ENCODE measurements at places on chromosomes 16 and 17.

- DNase-seq, result no peak
These were observed at the start of gene ZNF768 for GRCh38 chr16:30526137-30526822. Gene ZNF768, minus strand, starts transcription at chr16:30526566. Its CDS starts 153 bp downstream, at chr16:30526413.

GRCh38 chr17:20218272-20218671, 209.1 kb downstream of the SPECC1 start:
- DNase-seq, result no peak

DNA sequence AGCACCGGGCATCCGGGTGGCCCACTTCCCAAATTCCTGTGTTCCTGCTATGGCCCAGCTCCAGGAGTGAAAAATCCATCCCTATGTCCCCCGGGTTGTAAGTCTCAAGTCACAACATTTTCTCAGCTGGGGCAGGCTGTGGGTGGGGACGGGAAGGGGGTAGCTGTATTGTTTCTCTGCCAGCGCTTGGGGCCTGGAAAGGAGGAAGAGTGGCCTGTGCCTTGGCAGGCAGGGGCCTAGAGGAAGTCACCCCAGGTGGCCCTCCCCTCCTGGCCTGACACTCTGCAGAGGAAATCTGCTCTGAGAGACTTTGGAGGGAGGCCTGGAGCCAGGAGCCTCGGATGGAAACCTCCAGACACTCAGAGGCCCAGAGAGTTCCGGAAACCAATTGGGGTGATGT, 10.6 kb upstream of the SCN4A start:
- DNase-seq, result no peak

DNA sequence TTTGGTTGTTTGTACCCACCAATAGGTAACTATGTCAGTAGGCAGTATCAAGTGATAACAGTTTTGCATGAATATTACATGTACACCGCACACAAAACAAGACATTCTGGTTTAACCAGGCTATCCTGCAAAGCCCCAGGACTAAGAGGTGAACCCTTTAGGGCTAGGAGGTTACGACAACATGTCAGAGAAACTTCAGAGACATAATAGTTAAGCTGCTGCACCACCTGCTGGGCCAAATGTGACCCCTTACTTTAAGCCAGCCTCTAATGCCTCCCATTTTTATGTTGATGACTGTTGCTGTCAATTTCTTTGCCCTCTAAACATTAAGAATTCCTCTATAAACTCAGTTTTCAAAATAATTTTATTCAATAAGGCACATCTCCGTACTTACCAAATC, 15.4 kb downstream of the SRP68 start:
- no peak for DNase-seq

- no peak for DNase-seq
These were observed 18.5 kb downstream of the GTF3C1 start for GRCh38 chr16:27531186-27531585.

DNA sequence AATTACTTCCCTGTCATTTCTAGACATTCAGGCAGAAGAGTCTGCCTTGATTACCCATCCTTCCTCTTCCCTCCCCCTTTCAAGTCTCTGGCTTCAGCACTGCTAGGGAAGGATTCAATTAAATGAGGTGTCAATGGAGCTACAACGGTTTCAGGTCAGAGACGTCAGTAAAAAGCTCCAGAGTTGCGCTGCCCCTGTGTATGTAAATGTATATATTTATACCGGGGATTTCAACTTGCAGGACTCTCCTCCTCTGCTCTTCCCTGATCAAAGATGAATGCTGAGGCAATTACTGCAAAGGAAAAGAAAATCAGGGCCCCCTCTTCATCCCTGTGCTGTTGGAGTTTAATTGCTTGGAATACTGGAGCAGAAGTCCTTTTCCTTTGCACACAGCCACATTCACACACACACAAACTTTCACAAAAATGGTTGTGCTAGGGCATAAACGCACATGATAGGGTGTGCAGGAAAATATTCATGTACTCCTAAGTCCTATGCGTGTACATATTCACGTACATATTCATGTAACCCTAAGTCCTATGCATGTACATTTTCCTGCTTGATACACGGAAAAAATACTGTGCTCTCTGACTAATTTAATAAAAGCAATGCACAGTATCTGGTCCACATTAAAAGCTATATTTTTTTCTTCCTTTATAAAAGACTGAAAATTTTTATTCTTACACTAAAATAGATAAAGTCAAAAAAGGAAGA, 129.7 kb upstream of the PMFBP1 start:
- DNase-seq, result no peak

- DNase-seq, result no peak
These were observed 15.5 kb upstream of the RBFOX3 start for GRCh38 chr17:79626156-79626890.

DNA sequence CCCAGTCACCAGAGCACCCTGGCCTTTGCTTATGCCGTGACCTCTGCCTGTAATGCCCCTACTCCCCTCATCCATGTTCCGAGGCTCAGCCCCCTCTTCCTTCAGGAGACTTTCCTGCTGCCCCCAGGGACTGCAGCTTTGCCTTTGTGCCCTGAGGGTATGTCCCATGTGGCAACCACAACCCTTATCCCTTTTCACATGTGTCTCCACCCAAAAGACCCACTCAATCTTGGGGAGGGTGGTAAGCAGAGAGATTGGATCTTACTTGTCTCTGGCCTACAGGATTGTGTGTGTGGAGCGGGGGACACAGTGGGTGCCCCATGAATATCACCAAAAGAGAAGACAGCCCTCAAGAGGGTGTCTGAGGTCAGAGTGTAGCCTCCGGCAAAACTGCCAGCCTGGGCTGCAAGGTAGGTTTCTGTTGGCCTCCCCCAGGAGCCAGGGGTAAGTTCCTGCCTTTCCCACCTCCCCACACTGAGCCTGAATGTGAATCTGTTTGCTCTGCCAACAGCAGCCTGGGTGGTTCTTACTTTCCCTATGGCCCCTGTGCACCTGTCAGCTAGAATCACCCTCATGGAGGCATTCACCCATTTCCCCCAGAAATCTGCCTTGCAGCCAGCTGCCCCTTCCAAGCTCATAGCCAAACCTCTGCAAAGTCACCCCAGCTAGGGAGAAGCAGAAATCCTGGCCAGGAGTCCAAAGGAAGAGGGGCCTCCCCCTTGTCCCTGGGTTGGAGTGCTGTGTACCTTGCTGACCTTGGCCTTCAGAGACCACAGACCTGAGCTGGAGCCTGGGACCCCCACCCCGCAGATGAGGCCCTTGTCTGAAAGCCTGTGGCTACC, 11.5 kb upstream of the C17orf113 start:
- DNase-seq, result no peak

DNA sequence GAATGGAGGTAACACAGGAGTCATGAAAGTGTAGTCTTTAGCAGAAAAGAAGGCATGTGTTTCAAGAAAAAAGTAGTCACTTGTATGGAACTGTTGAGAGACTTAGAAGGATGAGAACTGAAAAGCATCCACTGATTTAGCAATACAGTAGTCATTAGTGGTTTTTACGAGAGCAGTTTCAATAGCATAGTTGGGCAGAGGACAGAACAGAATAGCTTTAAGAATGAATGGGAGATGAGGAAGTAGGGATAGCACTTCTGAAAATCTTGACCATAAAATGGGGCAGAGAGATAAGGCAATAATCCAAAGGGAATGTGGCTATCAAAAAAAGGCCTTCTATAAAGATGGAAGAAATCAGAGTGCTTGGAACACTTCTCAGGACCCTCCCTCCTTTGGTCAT, 64.8 kb upstream of the C17orf78 start:
- DNase-seq, result no peak

GRCh38 chr16:8887431-8887765, 5.2 kb downstream of the LITAFD start:
- no peak for DNase-seq

DNA sequence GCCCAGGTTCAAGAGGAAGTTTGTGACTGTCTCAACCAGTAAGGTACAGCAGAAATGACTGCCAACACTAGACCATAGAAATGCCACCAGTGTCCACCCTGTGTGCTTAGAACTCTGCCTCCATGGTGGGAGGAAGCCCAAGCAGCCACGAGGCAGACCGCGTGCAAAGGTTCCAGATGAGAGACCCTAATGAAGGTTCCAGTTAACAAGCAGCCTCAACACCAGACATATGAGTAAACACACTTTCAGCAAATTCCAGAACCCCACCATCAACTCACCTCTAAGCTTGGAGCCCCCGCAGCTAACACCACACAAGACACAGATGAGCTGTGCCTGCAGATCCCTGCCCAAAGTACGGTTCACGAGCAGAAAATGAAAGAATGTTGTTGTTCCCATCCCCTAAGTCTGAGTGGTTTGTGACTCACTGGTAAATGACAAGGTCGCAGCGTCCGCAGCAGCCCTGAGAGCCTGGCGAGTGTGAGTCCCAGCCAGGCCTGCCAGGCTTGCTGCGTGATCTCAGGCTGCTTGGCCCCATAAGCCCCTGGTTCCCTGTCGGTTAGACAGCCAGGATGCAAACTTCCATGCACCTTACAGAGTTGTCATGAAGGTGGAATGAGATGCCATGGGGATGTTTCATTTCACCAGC, 193.7 kb downstream of the C16orf95 start:
- DNase-seq, result no peak

DNA sequence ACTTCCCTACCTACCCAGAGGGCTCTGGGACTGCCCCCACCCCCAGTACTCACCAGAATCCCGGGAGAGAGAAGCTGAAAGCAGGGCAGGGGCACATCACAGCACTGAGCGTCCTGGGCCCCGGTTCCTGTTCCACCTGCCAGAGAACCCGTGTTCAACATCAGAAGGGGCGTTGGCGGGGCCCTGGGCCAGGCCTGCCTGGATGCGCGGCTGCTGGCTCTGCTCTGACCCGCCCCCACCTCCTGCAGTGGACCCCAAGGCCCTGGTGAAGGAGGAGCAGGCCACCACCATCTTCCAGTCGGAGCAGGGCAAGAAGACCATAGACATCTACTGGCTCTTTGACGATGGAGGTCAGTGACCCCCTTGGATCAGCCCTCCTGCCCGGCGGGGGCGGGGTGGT, 27.7 kb downstream of the SLC12A3 start:
- DNase-seq, result no peak

DNA sequence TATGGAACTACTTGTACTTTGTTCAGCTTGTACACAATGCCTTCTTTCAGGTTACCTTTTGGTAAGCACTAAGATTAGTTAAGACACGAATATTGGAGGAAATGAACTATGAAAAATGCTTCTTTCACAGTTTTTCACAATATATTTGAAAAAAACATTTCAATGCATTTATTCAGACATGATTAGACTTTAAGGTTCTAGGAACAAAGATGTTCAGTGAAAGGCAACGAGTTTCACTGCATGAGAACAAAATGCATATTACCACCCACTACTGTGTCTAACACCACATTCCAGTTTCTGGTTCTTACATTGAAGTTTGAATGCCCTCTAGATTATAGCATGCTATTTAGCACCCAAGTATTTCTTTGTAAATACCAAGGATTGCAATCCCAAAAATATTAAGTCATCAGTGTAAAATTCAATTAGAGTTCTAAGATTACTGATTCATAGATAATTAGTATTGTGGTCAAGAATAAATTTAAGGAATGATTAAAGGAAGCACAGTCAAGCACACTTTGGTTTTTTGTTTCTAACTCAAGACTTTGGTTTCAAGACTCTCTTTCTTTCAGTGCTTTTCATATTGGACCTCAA, 261.7 kb downstream of the CEP112 start:
- DNase-seq, result peak; percentile 21

DNA sequence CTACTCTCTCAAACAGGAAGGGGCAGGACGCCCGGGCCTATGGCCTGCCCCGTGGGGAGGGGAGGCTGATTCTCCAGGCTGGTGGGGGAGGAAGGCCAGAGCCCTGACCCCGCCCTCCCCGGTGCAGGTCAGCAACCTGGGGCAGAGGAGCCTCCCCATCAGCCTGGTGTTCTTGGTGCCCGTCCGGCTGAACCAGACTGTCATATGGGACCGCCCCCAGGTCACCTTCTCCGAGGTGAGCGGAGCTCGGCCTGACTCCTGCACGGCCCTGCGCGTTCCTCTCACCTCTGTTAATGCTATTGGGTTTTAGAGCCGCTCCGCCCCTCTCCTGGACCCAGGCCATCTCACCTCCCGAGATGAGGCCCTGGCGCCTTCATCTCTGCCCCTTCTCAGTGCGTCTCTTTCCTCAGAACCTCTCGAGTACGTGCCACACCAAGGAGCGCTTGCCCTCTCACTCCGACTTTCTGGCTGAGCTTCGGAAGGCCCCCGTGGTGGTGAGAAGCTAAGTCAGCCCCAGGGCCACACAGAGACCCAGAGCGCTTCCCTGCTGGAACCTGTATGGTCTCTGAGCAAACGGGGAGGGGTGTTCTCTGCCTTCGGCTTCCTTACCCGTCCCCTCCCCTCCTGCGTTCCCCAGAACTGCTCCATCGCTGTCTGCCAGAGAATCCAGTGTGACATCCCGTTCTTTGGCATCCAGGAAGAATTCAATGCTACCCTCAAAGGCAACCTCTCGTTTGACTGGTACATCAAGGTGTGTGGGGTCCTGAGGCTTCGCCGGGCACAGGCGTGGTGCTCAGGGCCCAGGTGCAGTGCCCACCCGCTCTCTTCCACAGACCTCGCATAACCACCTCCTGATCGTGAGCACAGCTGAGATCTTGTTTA, 25.1 kb upstream of the ITGAX start:
- no peak for DNase-seq

- no peak for DNase-seq
These were observed 25.8 kb downstream of the CNGB1 start for GRCh38 chr16:57944970-57945739.

DNA sequence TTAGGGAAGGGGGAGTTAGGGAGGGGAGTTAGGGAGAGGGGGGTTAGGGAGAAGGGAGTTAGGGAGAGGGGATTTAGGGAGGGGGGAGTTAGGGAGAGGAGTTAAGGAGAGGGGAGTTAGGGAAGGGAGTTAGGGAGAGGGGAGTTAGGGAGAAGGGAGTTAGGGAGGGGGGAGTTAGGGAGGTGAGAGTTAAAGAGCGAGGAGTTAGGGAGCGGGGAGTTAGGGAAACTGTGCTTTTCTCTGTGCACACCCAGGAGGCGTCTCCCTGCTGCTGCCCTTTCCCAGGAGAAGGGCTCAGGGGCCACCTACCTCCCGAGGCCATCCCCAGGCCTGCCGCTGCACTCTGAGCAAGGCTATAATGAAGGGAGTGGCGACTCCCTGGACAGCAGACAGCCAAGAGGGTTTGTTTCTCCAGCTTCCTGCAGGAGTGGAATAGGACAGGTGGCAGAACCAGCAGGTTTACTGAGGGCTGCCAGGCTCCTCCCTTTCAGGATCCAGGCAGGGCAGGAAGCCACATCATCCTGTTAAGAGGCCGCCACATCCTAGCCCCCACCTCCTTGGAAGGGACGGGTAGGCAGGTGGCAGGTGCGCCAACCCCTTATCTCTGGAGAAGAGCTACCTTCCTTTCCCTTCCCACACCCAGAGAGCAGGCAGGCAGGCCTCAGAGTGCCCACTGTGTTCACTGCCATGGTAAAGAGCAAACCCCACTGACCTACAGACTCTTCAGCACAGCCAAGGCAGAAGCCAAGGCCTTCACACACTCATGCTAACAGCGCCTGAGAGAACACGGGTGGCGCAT, 4.3 kb downstream of the CANT1 start:
- DNase-seq, result no peak

DNA sequence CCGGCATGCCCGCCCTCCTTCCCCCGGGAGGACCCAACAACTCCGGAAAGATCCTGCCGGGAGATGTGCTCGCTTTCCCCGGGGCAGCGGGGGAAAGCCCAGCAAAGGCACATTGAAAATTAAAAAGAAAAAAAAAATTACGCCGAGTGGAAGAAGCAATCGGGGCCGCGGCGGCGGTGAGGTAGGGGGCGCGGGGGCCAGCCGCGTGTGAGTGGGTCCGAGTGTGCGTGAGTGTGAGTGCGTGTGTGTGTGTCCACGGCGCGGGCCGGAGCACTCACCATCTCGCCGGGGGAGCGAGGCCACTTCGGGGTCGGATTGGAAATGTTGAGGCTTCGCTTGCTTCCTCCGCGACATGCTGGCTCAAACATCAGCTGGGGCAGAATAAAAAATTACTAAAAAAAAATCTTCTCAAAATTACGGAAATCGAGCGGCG, at the start of gene SALL1:
Gene SALL1, minus strand, starts transcription at position 383 of the 433 bp plus-strand sequence. Its CDS starts 29 bp downstream, at position 354.
- DNase-seq, result no peak

- no peak for DNase-seq
These were observed 38.0 kb downstream of the CUEDC1 start for GRCh38 chr17:57916925-57917858.

Data from fibroblast of skin of left quadriceps (primary cell).